ENCODE measurements at places on chromosomes 16 and 17.

GRCh38 chr16:83887080-83887479 is 11.8 kb upstream of the MLYCD start:
- DNase-seq = no peak

DNA sequence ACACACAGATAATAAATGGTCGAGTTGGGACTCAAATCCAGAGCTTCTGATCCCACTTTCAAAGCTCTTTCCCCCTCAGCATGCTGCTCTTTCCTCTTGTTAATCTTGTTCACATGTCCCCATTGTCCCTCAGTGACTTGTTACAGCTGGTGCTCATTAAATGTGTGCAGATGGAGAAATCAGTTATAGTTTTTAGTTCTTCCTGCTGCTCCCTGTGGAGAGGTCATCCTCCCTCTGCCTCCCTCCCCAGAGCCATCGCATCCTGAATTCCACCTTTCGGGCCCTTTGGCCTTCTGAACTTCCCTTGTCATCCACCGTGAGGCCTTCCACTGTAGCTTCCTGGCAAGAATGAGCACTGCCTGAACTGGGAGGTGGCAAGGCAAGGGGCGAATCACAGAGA is 179.6 kb downstream of the WSCD1 start:
- no peak for DNase-seq

DNA sequence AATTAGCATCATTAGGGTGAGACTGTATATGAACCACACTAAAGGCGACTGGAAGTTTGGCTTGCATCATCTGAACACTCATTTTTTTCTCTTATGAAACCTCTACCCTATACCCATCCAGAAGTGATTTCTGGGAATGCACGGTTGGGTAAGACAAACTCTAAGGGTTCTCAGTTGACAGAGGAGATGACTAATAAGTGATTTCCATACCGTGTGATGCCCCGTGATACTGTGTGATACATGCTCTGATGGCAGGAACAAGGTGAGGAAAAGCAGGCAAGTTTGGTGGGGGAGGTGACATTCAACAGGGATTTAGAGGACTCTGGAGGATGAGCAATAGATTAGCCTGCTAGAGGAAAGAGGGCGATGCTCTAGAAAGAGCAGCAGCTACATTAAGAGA is 156.4 kb upstream of the CCL2 start:
- DNase-seq = no peak

DNA sequence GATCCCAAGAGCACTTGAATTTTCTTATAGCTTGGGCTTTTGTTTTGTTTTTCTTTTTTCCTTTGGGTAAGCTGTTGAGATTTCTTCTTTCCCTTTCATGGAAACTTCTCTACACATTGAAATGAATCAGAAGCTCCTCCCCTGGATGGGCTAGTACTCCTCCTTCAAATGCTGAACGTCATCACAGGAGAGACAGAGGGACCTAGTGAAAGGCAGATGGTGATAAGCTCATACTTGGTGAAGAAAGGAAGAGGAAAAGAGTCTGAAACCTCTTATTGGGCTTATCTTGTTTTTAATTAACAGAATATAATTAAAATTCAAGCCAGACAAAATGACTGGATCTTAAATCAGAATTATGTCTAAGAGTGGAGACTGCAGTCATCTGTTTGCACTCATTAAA is 147.3 kb downstream of the SNX11 start:
- DNase-seq = no peak

DNA sequence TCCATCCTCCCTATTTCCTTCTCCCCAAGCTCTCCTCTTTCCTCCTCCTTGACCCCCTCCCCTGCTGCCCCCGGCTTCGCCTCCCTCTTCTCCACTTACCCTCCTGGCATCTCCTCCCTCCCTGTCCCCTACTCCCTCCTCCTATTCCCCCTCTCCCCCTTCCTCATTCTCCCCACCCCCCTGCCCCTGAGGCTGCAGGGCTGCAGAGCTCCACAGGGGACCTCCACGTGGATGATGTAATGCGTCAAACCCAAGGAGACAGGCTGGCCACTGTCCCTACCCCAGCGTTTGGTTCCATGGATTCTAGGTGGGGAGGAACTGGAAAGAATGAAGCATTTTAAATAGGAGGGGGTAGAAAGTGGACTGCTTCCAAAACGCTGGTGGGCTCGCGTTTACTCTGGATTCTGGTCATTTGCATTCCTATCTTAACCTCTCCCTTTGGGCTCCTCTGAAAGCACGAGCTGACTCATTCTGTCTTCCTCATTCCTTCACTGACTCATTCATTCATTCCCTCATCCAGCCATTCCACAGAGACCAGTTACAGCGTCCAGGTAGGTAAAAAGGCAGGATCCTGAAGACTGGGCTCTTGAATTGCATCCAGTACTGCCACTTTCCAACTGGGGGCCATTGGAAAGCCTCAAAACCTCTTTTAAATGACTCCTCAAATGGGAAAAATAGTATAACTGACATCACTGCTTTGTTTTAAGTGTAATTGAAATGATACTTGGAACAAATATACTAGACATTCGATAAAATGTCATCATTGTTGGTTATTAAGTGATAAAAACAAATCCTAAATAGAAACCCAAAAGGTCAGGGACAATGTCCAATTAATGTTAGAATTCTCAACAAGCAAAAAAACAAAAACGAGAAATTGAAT is 943 bp upstream of the COTL1 start:
- DNase-seq = no peak

- DNase-seq = no peak
These were observed 11.4 kb downstream of the ITGAD start for GRCh38 chr16:31404353-31405064.

GRCh38 chr16:58127033-58127556 is 2.1 kb downstream of the CFAP20 start:
- DNase-seq = no peak

GRCh38 chr16:79363035-79363434 is 237.5 kb downstream of the MAF start:
- DNase-seq = no peak

- DNase-seq = no peak
These were observed 45.1 kb downstream of the CMTM4 start for GRCh38 chr16:66651474-66651765.

GRCh38 chr17:17221329-17221728 is 15.2 kb upstream of the PLD6 start:
- DNase-seq = no peak

GRCh38 chr16:79713609-79714309 is 113.2 kb upstream of the MAF start:
- DNase-seq = no peak

GRCh38 chr17:77061669-77062068 is 79.1 kb upstream of the SEC14L1 start:
- no peak for DNase-seq

DNA sequence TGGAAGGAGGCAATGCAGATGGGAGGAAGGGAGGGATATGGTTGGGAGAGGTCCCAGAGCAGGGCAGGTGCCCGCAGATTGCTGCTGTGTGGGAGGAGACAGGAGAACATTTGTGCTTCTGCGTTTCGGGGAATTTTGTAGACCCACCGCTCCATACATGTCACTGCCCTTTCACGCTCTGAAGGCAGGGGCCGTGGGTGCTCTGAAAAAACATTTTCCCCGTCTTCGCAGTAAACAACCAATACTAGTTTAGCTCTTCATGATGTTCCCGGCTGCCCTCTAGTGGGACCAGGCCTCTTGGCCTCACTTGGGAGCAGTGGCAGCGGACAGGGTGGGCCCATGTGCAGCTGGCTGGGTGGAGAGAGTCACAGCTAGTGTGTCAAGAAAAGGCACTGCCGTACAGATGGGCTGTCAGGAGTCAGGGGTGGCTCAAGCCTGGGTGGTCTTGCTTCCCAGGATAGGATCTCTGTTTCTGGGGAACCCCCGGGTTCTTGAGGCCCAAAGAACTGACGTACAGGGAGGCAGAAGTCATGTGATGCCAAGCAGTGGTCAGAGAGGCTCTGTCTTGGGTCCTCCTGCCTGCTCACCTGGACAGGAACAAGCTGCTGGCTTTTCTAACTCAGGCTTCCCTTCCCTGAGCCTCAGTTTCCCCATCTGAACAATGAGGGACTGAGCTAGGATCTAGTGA is 46.5 kb upstream of the CPNE2 start:
- no peak for DNase-seq

- DNase-seq = no peak
These were observed 287.9 kb downstream of the CPPED1 start for GRCh38 chr16:12515746-12516145.

DNA sequence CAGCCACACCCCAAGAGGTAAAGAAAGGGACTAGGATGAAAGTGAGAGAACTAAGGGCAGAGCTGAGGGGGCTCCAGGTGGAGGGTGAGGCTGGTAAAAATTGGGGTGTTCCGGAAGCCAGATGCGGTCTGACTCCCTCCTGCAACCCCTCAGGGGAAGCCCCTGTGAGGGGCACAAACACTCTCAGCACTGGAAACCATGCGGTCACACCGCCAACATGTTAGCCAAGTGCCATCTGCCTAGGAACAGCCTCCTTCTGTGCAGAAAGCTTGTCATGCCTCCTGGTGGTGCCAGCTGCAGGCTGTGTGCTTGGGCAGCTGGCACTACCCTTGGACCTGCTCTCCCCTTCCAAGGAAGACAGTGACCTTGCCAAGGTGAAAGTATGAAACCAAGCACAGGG is 83.5 kb upstream of the RPL38 start:
- DNase-seq = no peak

DNA sequence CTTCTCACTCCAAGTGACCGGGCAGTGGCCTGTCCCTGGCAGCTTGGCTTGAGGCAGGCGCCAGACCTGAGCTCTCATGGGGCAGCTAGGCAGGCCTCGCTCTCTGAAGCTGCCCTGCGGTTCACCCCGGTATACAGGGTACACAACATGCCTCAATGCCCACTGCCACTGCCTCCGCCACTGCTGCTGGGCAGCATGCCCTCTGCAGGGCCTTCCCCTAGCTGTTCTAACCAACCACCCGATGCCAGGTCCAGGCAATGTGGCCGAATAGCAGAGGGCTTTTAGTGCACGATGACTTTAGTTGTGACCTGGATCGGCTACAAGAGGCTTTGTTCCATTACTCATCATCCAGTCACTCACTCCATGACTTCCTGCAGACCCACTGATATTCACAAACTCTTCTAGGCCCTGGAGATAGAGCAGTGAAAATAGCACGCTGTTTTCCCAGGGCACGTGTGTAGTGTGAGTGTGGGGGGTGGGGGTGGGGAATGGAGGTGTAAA is 19.7 kb downstream of the CDC42EP4 start:
- DNase-seq = no peak

DNA sequence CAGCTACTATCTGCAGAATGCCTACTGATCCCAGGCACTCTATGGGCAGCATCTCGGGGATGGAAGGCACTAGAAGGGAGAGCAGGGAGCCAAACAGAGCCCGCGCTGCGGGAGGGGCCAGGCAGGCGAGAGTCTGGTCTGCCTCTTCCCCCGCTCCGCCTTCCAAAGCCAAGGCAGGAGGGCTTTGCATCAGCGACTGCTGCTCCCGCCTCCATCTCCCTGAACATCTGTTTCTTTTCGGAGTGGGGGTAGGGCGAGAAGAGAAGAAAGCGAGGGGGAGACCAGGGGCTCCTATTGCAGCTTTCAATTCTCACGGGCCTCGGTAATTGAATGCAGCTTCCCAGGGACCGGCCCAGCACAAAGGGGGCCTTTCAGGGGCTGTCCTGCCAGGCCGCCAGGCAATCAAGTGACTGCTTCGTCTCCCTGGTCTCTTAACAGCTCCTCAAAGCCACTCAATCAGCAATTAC is 31.4 kb upstream of the CDC42EP4 start:
- DNase-seq = peak; percentile 62

DNA sequence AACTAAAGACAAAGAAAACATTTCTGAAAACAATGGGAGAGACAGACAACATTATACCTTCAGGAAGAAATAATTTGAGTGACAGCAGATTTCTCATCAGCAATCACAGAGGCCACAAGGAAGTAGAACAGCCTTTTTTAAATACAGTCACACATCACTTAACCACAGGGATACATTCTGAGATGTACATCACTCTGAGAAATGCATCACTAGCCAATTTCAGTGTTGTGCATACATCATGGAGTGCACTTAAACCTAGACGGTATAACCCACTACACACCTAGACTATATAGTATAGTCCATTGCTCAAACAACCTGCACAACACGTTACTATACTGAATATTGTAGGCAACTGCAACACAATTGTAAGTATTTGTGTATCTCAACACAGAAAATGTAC is 24.9 kb upstream of the ALOX12 start:
- DNase-seq = no peak

GRCh38 chr16:57539072-57539796 is 2.9 kb upstream of the CCDC102A start:
- DNase-seq = no peak

DNA sequence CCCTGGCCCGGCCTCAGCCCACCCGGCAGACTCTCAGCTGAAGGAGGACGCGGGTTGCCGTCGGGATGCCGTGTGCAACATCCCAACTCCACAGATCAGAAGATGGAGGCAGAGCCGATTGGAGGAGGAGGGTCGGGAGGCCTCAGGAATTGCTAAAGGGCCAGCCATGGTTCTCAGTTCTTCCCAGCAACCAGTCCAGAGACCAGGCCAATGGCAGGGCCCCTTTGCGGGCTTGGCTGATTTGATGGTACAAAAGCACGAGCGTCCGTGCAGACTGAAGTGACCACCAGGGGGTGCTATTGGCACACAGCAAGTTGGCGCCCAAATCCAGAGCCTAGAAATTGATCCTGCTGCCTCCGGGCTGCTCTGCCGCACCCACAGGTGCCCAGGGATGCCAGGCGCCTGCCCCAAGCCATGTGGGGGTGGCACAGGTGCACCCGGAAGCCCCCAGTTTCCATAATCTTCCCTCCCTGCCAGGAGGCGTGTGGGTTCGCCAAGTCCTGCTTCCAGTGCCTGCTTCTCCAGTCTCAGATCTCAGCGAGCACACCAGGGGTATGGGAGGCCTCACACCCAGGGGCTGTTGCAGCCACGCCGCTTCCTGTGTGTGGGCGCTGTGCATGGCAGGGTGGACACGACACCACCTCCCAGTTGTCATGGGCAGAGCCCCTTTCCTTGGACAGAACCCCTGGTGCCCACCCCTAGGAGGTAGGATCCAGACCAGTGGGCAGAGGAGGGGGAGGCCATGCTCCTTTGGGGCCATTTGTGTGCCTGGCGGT is 7.1 kb upstream of the TEX19 start:
- DNase-seq = peak; percentile 83

DNA sequence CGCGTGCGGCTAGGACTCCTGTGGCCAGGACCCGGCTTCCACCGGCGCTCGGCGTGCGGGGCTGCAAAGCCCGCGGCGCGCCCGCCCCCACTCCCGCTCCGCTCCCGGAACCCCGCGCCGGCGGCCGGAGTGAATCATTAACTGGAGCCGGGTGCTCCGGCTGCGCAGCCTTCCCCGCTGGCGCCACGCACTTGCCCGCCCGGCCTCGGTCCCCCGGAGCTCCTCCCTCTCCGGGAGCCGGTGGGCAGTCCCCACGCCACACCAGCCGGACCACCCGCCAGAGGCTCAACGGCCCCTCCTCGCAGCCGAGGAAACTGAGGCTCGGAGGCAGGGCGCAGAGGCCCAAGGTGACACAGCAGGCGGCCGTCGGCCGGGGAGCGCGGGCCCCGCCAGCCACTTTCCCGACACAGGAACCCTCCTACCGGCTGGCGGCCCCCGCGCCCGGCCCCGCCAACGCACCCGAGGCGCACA is 580 bp downstream of the BCAR1 start:
- DNase-seq = no peak

- no peak for DNase-seq
These were observed 21.2 kb downstream of the C1QTNF1 start for GRCh38 chr17:79045001-79045729.

- DNase-seq = no peak
These were observed 8.1 kb downstream of the METTL16 start for GRCh38 chr17:2503627-2504026.

All from NCI-H2107 (cell line).